ENCODE measurements at places on chromosomes 11 and 22.

- DNase-seq: peak; percentile 24
Observed at GRCh38 chr11:6926208-6927029, at the start of gene ZNF215. Gene ZNF215 (plus strand): TSS chr11:6926426. CDS start chr11:6932273, 5,847 bp downstream.

- no peak for DNase-seq
Observed at GRCh38 chr22:38228873-38229740, 27.3 kb downstream of the MAFF start.

DNA sequence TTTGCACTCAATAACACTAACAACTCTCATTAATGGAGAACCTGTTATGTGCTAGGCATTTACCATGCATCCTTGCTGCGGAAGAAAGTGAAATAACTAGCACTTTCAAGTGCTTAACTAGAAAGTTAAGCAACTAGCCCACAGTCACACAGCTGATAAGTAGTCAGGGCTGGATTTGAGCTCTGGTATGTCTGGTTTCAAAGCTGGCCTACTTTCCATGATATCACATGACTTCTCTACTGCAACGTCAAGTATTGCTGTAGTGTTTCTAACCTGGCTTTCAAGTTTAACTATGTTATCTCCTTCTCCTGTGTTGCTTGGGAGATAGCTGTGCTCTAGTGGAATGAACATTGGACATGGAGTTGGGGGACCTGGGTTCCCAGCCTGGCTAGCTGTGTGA is 12.1 kb downstream of the SLC15A3 start:
- DNase-seq: no peak

DNA sequence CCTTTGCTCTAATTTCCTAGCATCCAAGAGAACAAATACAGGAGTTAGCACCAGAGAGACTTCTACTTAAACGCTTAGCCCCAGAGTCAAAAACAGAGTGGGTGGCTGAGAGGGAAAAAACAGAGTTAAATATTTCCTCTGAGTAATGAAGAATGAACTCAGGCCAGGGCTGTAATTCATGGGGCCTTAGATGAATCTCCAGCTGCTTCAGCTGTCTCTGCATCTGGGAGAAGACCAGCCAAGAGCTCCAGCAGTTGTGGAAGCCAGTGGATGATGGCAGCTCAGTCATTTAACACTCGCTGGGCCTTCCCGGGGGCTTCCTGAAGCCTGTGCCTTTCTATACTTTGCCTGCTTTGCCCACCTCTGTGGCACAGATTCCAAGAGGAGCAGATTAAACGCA is 5.7 kb upstream of the ADAMTS15 start:
- DNase-seq: no peak

DNA sequence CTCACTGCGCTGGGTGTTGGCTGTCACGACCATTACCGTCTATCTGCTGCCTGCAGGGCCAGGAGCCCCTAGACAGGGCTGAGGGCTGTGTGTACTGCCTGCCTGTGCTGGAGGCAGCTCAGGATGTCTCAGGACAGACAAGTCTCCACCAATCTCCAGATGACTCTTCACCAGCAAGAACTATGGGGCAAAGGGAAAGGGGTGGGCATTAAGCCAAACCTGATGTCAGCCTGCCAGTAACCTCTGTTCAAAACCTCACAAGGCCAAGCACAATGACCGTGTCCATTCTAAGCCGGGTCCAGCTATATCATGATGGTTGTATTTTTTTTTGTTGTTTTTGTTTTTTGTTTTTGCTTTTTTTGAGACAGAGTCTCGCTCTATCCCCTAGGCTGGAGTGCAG is 31.6 kb downstream of the MAFF start:
- no peak for DNase-seq

GRCh38 chr22:38786631-38787030 is 7.3 kb downstream of the DNAL4 start:
- DNase-seq: no peak

GRCh38 chr22:20464096-20464614 is 26.5 kb upstream of the SCARF2 start:
- no peak for DNase-seq

DNA sequence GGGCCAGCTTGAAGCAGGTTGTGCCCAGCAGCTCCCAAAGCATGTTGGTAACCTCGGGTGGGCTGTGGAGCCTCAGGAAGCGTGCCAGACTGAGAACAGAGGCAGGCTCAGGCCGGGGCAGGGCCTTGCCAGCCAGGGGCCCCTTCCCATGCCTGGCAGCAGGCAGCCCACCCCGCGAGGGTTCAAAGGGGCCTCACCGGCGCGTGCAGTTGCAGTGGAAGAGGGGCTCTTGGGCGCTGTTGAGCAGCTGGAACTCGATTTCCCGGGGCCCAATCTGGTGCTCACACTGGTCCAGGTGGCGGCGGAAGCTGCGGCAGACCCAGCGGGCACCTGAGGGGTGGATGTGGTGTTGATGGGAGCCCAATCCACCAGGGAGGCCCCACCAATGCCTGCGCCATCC is 3.6 kb downstream of the PLA2G3 start:
- no peak for DNase-seq

DNA sequence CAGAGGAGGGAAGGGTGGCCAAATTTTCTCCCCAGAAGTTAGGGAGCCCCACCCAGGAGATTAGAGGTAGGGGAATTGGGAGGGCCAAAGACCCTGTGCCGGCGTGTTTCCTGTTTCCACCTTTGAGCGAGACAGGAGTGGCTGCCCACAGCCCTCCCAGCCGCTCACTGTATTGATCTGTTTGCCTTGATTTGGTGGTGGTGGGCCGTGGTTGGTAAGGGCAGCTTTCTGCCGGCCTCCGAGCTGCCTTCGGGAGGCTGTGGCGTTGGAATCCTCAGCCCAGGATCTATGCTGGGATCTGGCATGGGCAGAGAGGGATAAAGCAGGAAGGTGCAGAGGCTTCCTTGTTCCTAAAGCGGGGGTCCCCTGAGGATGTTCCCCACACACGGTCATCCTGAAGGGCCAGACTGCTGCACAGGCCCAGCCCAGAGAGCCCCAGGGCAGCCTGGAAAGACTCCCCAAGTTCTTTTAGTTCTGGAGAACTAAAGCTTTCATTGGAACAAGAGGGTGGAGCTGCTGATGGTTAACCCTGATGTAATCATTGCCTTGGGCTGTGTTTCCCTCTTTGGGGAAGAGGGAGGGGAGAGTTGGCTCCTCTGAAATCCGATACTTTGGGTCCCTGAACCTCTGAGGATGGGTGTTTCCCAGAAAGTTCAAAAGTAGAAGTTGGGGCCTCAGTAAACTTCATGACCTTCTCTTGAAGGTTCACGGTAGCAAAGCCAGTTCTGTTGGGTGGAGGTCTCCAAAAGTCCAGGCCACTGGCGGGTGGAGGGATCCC is 7.2 kb downstream of the FAM83F start:
- no peak for DNase-seq

DNA sequence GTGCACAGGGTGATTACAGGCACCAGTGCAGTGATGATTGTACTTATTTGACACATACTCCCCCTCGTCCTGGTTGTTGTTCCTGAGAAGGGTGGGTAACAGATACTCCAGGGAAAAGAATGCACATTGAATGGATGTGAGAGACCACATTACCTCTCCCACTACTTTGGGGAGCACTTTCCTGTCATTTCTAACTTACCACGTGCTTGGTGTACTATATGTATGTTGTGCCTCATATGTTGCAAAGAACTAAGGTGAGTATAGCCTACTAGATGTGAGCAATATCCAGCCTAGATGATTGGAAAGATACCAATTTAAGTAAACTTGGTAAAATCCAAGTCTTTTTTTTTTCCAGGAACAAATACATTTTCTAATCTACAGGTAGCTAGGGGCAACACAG is 14.3 kb upstream of the SCARF2 start:
- DNase-seq: no peak

GRCh38 chr22:34122042-34122441 is 201.8 kb upstream of the LARGE1 start:
- DNase-seq: no peak

GRCh38 chr22:36790648-36791047 is 14.7 kb upstream of the IFT27 start:
- no peak for DNase-seq

DNA sequence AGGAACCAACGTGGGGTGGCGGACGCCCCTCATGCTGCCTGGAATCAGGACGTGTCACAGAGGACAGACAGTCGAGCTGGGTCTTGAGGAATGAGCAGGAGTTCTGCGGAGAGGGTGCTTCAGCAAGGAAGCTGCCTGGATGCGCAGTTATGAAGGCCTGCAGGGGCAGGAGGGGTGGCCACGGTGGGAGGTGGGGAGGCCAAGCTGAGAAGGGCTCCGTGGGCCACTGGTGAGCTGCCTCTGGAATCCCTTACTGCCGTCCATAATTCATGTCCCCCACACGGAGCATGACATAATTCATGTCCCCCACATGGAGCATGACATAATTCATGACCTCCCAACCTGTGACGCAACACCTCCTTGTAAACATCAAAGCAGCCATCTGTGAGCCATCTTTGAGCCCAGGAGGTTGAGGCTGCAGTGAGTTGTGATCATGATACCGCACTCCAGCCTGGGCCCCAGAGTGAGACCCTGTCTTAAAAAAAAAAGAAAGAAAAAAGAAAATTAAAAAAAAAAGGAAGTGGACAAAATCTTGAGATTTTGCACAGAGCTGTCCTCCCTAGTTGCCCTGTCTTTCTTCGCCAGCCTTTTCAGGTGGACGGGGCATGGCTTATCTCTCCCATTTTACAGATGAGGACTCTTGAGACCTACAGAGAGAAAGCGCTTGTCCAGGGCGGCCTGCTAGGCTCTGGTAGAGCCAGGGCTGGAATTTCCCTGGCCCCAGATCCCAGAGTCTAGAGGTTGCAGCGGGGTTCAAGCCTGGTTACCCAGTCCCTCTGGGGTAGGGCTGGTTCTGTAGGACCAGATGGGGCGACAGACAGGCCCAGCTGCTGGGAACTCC is 24.3 kb upstream of the PICK1 start:
- no peak for DNase-seq

GRCh38 chr22:41369424-41369745 is 12.4 kb upstream of the TEF start:
- no peak for DNase-seq

GRCh38 chr11:73334384-73335203 is 26.5 kb downstream of the ARHGEF17 start:
- peak; percentile 83 for DNase-seq

DNA sequence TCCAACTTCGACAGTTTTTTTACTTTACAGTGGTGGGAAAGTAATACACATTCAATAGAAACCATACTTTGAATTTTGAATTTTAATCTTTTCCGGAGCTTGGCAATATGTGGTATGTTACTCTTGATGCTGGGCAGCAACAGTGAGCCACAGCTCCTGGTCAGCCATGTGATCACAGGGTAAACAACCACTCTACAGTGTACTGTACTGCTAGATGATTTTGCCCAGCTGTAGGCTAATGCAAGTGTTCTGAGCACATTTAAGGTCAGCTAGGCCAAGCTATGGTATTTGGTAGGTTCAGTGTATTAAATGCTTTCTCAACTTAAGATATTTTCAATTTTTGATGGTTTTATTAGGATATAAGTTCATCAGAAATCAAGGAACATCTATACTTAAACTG is 48.7 kb upstream of the GRIK4 start:
- DNase-seq: no peak

DNA sequence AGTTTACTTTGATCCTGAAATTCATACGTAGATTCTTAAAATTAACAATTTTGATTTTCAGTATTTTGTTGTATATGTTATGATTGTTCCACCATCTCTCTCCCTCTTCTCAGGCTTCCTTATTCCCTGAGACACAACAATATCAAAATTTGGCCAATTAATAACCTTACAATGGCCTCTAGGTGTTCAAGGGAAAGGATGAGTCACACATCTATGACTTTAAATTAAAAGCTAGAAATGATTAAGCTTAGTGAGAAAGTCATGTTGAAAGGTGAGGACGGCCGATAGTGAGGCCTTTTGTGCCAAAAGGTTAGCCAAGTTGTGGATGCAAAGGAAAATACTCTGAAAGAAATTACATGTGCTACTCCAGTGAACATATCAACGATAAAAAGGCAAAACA is 5.5 kb upstream of the OR52J3 start:
- no peak for DNase-seq

- DNase-seq: no peak
Observed at GRCh38 chr22:46737976-46738646, at the start of gene CERK. Gene CERK (minus strand): TSS chr22:46738252. CDS start chr22:46738148, 104 bp downstream.

DNA sequence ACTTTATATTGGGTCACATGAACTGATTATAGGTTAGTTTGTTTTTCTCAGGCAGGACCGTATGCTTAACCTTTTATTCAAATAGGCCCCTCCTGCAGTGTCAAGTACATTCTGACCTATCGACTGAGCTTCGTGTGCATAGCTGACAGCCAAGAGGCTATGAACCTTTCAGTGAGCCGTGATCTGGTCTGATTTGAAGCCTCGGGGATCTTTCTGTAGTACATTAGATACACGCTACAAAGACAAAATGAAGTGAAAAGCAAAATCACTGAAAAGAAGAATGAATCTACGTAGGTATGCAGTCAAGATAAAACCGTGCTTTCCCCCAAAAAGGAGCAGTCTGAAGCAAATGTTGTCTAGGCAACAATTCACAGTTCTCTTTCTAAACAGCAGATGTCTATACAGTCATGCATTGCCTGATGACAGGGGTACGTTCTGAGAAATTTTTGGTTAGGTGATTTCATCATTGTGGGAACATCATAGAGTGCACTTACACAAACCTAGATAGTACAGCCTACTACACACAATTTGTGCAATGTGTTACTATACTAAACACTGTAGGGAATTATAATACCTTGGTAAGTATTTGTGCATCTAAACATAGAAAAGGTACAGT is 18.1 kb downstream of the JHY start:
- DNase-seq: no peak

DNA sequence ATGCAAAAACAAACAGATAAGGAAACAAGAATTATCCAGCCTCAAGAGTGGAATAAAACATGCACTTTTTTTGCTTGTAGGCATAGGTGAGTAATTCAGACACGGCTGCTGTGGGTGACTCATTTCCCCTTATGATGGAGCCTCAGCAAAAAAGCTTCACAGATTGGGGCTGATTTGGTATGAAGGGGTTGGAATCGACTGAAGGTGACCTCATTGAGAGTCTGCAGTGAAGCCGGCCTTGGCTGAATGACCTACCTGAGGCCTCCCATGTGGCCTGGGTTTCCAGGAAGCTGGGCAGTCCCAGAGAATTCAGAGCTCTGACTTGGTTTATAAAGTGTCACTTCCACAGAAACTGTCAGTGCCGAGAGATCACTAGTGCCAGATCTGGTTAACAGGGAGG is 34.2 kb upstream of the VPREB1 start:
- peak; percentile 4 for DNase-seq

- DNase-seq: peak; percentile 53
Observed at GRCh38 chr11:102144357-102145355, 34.4 kb downstream of the YAP1 start.

DNA sequence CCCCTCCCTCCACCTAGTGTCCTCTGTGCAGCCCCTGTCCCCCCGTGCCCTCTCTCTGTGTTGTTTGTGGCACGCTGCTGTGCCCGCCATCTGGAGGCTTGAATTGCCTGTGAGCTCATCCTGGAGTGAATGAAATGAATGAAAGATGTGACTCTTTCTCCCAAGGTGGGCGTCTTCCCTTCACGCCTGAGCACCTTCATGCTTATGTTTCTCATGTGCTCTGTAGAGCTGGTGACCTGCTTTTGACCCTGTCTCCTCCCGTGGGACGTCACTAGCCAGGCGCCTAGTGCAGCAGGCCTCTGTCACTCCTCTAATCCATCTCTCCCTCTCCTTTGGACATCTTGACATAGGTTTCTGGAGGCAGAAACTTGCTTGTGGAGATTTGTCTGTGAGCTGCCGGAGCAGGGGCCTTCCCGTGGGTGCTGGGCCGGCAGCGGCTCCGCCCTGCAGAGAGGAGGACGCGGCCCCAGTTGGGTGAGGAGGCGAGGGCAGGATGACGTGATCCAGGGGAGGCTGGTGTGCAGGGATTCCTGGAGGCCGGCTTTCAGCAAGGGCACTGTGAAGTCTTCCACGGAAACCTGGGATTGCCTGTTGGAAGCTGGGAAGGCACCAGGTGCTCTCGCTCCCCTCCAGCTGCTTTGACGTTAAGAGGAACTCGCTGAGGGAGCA is 40.6 kb downstream of the MUC6 start:
- DNase-seq: peak; percentile 85

- DNase-seq: no peak
Observed at GRCh38 chr11:43868852-43869567, 11.6 kb upstream of the ALKBH3 start.

All from retinal pigment epithelial cell (primary cell).